ENCODE measurements at places on chromosomes 5 and 9.

DNA sequence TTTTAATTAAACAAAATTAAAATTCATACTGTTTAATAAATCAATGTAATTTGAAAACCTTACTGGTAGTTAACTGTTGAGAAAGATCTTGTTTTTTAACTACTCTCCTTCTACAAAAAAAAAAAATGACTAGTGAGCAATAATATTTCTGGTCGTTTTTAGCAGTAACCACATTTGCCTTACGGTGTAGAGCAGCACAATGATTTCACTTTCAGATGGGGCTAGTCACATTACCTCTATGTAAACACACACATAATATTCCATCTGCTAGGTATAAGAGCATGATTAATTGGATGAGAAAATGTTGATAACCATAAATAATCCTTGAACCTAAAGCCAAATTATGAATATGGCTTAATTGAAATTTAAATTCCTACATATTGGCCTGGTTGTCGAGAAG, 198.1 kb downstream of the CHSY3 start:
- DNase-seq, result no peak

GRCh38 chr9:116234081-116234480, 80.5 kb downstream of the PAPPA start:
- no peak for DNase-seq

DNA sequence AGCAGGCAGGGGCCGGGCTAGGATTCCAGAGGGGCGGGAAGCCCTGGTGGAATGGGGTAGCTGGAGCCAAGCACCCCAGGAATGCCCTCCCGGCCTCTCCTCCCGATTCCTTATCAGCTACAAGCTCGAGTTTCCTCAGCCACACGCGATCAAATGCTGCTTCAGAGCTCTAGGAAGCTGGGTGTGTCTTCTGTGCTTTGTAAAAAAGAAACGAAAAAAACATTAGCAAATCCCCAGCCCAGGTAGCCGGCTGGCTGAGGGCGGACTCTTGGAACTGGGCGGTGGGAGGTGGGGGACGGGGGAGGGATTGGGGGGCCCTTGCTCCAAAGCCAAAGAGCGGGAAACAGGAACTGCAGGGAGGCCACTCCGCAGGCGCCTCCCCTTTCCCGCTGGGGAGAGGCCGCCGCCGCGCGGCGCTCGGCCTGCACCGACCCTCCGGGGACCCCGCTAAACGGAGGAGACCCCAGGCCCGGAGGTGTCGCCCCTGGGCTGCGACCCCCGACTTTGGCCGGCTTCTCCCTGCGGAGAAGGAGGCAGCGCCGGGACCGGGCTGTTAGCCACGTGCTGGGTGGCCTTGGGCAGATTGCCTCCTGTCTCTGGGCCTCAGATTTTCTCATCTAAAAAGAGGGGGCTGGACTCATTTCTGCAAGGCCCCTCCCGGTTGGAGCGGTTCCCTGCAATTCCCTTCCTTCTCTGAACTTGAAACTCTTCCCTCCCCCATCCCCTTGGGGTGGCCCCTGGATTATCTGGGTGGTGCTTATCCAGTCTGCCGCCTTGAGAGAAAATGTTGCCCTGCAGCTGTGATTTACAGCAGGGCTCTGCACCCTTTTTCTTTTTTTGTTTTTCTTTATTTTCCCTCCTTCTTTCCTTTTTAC, 40.9 kb upstream of the FABP6 start:
- DNase-seq, result no peak

DNA sequence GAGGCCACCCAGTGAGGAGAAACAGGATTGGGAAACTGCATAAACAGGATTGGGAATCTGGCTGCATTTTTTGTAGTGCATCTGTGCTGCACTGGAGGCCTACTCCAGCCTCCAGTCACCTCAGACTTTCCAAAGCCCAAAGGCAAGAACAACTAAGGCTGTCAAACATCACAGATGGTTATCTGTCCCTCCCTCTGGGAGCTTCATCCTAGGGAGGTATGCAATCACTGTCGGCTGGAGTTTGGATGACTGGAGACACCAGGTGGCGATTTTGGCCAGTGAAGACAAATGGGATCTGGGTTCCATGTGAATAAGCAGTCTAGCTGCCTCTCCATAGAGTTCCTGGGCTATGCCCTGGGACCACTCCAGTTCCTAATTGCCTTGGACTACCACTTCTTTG, 9.3 kb upstream of the SPINK13 start:
- no peak for DNase-seq

DNA sequence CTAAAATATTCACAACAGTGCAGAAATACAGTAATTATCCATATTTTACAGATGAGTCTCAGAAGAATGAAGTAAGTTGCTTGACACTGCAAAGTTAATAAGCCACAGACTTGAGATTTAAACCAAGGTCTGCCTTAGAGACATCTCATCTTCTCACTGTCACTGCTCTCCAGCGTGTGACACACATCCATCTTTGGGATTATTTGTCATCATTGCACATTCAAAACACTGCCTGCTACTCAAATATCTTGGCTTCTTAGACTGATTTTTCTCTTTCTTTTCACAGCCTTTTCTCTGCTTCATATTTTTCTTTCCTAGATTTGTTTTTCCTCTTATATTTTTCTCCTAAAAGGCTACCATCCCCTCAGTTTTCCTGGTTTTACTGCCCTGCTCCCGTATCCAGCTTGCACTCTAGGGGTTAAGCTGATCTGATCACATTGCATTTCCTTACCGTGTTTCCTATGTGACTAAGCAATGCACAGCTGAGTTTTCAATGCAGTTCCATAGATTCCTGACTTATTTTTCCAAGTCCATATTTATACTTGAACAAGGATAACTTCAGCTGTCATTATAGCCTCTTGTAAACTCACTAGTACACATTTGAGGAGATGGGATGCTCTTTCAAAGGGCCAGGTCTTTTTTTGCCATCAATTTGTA, 353.0 kb downstream of the PLK2 start:
- DNase-seq, result no peak

DNA sequence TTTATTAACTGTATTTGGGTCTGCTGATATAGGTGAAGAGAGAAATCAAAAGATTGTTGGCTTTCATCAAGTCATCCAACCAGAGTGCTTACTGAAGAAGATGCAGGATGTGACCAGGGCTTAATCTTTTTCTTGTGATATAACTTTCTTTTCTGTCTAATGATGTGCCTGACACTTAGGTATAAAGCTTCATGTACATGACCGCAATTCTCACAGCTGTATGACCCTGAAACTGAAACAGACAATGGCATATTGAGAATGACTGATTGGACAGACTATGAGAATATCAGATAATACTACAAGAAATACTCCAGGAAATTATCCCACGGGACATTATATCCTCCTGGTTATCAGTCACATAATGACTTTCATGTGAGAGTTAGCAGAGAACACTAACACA, 32.5 kb upstream of the FAM174A start:
- DNase-seq, result no peak

DNA sequence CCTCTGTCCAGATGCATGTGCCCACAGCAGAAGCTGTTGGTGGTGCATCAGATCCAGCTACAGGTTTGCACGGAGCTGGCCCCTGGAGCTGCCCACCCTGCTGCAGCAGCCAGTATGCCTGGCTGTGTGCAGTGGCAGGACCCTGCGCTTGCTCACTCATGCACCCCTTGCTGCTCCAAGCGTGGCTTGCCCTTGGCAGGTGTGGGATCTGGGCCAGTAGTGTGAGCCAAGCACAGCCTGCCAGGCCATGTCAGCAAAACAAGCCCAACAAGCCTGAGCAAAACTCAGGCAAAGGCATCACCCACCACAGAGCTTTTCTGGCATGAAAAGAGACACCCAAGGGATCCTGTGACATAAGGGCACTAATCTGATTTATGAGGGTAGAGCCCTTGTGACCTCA, 18.3 kb upstream of the ECPAS start:
- DNase-seq, result no peak

DNA sequence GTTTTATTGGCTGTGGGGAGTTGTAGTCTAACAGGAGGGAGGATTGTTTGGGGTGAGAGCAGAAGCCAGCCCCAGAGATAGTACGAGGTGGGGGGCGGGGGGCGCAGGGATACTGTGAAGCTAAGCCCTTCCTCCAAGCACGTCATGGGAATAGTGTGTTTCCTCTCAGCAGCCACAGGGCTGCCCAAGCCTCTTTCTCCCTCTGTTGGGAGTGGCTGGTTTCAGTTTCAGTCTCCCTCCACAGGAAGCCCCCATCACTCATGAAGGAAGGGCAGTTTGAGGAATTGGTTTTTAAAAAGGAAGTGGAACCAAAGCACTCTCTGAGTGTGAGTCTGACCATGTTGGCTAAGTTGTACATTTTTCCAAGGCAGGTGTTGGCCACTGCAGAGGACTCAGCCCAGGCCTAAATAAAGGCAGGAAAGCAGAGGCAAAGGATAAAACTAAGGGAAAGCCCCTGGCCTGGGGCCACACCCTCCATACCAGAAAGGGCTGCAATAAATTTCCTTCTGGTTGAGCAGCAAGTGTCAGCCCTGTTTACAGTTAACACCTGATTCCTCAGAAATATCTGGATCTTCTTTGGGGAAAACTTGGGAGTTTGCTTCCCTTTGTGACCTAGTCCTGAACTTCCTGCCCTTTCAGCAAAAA, 3.2 kb downstream of the RAB24 start:
- DNase-seq, result no peak

DNA sequence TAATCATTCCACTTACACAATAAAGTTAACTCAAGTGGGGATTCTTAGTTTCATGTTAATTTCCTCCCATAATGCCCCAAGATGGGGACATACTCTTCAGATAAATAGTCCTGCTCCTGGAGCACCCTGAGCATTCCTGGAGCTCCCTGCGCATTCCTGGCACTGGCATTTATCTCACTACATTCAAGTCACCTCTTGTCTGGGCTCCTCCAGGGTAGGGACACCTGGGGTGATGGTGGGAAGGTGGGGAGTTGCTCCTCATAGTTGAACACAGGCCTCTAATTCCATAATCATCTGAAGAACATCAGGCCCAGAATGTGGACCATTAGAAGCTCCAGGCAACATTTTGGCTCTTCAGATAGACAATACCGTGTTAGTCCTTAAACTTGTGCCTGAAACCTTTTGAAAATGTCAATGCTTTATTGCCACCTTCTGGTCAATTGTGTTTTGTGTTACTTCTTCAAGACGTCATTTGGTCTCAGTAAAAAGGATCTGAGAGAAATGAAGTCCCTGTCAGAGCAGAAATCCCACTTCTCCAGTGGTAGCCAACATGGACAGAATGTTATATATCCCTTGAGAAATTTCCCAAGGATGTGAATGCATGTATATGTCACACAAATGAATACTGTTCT, 14.2 kb upstream of the AGGF1 start:
- no peak for DNase-seq

- no peak for DNase-seq
Observed at GRCh38 chr9:124079176-124079925, 67.8 kb downstream of the LHX2 start.

DNA sequence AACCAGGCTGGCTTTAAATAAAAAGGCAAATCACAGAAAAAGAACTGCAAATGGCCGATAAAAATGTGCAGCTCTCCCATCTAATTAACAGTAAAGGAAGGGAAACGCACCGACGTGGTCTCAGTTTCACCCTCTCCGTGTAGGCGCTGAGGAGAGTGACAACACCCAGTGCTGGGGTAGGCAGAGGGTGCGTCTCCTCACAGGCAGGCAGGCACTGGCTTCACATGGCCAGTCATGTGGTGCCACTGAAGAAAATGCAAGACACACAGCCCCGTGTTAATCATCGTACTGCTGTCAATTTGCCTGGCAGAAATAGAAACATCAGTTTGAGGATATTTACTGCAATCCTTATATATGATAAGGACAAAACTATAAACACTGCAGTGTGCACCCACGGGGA, 178.4 kb downstream of the FANCC start:
- DNase-seq, result no peak

GRCh38 chr5:56715986-56716385, 99.4 kb upstream of the MAP3K1 start:
- DNase-seq, result no peak

- no peak for DNase-seq
Observed at GRCh38 chr9:128556926-128557634, 4.7 kb downstream of the SPTAN1 start.

DNA sequence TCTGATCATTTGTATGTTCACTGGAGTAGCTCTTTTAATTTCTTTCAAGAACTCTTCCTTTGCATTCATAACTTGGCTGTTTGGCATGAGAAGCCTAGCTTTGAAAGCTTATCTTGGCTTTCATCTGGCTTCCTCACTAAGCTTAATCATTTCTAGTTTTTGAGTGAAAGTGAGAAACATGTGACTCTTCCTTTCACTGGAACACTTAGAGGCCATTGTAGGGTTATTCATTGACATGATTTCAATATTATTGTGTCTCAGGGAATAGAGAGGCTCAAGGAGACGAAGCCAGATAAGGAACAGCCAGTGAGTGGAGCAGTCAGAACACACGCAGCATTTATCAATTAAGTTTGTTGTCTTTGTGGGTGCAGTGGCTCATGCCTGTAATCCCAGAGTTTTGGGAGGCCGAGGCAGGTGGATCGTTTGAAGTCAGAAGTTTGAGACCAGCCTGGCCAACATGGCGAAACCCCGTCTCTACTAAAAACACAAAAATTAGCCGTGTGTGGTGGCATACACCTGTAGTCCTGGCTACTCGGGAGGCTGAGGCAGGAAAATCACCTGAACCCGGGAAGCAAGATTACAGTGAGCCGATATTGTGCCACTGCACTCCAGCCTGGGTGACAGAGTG, 98.3 kb downstream of the UGCG start:
- no peak for DNase-seq

DNA sequence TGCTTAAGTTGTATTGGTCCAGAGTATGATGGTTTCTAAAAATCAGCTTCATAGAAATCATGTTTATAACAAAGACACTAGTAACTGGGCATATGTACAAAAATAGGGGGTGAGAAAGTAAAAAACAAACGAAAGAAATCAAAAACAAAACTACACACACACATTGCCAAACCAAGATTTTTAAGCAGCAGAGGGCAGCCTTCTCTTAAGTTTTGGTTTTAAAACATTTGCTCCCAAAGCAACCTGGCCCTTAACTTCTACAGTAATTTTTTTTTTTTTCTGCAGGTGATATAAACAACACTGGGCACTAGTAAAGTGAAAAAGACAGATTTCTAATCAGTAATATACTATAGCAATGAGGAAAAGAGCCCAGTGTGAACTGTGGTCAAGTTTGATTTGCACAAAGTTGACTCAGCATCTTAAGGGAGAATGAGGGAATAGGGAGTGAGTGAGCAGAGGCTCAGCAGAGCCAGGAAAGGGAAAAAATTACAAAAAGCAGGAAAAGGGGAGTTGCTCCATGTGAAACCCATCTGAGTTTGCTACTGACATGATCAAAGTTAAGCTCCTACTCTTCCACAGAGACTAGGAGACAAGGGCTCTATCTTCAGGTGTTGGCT, 13.4 kb upstream of the GAPT start:
- DNase-seq, result no peak

DNA sequence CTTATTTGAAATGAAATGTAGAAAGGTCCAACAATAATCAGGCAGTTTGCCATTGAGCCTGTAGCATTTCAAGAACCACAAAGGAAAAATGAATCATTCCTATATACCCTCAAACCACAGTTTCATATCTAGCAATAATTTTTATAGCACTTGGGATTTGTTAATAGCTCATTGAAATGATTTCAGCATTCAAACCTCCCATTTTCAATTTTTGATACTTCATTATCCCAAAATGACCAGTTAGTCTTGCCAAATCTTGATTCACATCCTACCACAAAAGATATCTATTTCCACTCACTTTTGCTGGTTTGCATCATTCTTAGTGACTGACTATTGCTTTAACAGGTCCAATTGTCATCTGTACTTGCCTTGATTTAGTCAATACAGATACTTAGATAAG, 790.1 kb downstream of the TLE1 start:
- no peak for DNase-seq

- no peak for DNase-seq
Observed at GRCh38 chr5:72324189-72324825, 4.1 kb downstream of the PTCD2 start.
